ENCODE measurements at places on chromosomes 7 and 10.

DNA sequence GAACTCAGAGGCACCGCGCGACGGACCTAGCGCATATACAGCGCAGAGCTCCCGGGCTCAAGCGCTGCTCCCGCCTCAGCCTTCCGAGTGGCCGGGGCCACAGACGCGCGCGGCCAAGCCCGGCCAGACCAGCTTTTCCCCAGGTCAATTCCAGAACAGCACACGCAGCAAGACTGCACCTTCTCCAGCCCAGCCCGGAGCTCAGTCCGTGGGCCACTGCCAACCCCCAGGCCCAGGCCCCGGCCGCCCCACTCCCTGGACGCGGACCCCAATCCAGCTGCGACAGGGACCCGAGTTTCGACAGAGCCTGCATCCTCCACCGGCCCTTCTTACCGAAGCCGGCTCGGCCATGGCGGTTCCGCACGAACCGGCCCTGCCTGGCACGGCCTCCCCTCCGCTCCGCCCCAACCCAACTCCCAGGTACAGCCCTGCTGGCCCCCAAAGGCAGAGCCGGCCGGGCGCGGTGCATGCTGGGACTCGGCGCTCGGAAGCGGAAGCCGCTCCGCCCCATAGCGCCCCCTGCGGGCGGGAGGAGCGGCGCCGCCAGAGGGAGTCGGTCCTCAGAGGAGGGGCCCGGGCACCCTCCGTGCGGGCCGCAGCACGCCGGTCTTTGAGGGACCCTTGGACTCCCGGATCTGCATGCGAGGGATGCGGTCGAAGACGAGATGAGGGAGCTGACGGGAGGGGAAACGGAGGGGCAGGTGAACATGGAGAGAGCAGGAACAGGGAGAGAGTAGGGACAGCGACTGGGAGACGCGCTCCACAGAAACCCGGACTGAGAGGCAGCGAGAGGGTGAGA, at the start of gene ZNF425:
Gene ZNF425, minus strand, starts transcription at position 462 of the 799 bp plus-strand sequence. Its CDS starts 111 bp downstream, at position 351.
- peak; percentile 88 for DNase-seq

GRCh38 chr10:71727105-71727737, 7.6 kb upstream of the C10orf105 start:
- no peak for DNase-seq

GRCh38 chr10:102376901-102377300, 18.6 kb upstream of the NFKB2 start:
- DNase-seq, result no peak

GRCh38 chr7:14377646-14378266, 388.3 kb upstream of the ETV1 start:
- DNase-seq, result peak; percentile 86

GRCh38 chr7:102244601-102245000, 42.1 kb upstream of the SH2B2 start:
- no peak for DNase-seq

GRCh38 chr10:63414481-63415260, 51.1 kb downstream of the JMJD1C start:
- DNase-seq, result peak; percentile 44

DNA sequence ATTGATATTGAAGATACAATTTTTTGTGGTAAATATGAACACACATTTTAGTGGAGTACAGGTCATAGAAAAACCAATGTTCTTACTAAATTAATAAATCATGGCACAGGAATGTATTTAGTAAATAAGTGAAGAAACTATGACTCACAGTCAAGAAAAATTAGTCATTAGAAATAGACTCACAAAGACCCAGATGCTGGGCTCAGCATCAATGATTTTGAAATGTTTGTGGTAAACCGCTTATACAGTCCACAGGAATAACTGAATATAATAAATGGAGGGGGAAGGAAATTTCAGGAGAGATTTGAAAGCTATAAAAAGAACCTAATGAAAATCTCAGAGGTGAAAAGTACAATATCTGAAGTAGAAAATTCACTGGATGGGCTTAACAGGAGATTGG, 138.3 kb upstream of the ADCY1 start:
- peak; percentile 30 for DNase-seq

DNA sequence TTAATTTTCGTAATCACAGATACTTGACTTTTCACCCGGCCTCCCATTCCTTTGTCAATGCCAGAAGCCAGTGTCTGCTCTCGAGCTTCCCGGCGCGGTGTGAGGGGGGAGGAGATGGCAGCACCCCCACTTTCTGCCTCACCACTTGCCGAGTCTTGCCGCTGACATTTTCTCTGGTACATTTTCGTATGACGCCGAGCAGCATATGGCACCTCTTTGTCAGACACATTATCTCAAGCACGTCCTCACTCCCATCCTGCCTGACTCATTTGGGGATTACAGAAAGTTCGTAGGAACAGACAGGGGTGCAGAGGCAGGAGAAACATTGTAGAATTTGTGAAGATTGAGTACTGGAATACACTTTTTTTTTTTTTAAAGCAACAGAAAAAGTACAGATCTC, 60.8 kb upstream of the SORCS3 start:
- DNase-seq, result peak; percentile 16

- no peak for DNase-seq
These were observed 1.3 kb upstream of the DAGLB start for GRCh38 chr7:6448943-6449543.

DNA sequence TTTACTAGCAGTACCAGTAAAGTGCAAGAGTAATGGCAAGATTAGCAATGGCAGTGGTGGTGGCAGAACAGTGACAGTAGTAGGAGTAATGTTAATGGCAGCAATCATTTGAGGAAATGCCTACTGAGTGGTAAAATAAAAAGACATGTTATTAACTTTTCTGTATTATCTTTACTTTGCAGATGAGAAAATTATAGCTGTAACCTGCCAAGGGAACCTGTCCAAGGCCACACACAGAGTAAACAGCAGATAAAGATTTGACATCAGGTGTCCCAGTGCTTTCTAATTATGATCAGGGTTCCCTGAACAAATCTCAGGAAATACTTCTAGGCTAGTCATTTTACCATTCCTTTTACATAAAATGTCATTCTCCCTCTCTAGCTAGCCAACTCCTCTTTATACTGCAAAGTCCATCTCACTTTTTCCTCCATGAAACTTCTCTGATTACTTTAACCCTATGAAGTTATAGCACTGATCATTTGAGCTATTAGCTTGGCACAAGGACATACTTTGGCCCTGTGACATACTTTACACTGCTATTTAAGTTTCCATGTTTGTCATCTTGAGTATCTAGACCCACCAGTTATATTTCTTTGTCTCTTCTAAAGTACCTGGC, 219.1 kb downstream of the TAX1BP1 start:
- DNase-seq, result no peak

GRCh38 chr10:66292922-66293321, 632.9 kb upstream of the LRRTM3 start:
- DNase-seq, result no peak

GRCh38 chr7:99383791-99384370, 9.4 kb downstream of the ARPC1B start:
- DNase-seq, result no peak

DNA sequence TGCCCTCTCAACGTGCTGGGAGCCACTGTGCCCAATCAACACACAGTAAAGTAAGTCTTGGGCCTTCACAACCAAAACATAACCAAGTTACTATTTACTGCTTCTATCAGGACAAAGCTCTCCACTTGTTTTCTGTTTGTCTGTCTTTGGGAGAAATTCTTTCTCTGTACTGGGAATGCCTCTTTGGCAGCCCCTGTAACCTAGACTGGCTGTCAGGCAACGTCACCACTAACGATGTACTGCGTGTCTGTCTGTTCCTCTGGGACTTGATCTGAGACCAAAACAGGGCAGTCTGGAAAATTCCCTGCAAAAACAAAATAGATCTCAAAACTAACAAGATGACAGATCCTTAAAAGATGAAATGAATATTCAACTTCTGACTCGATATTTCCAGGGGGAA, 113.0 kb downstream of the SMURF1 start:
- DNase-seq, result peak; percentile 37

DNA sequence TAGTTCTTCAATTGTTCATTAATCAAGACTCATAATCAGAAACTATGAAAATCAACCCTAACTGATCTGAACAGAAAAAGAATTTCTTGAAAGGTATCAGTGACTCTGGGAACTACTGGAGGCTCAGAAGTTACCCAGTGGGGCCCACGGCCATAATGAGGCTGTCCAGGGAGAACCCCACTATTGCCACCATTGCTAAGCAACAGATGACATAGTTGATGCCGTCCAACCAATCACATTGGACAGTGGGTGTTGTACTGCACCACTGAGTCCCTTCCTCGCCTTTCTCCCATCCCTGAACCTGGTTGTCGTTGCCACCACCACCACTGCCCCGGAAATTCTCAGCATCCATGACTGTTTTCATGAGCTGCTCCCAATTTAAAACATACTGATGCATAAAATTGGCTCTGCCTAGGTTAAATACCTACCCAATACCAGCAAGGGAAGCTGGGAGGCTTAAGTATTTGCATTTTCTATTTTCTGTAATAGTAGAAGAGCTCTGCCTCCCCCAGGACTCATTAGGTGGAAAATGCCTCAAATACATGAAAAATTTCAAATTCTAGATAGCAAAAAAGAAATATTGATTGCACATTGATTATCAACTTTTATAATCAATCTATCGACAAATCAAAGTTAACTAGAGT, 26.7 kb upstream of the USP6NL start:
- DNase-seq, result no peak
